Activated T-helper 2 cell treated with anti-CD3 and anti-CD28 coated beads, Interferon-gamma antibody, Interleukin-2, Interleukin-4, amounts not matched to agents 10 μg/mL and 5 μg/mL and 100 μg/mL, durations not matched to agents 14 hours and 24 hours and 36 hours (primary cell): ENCODE measurements at places on chromosomes 7 and 10.

DNA sequence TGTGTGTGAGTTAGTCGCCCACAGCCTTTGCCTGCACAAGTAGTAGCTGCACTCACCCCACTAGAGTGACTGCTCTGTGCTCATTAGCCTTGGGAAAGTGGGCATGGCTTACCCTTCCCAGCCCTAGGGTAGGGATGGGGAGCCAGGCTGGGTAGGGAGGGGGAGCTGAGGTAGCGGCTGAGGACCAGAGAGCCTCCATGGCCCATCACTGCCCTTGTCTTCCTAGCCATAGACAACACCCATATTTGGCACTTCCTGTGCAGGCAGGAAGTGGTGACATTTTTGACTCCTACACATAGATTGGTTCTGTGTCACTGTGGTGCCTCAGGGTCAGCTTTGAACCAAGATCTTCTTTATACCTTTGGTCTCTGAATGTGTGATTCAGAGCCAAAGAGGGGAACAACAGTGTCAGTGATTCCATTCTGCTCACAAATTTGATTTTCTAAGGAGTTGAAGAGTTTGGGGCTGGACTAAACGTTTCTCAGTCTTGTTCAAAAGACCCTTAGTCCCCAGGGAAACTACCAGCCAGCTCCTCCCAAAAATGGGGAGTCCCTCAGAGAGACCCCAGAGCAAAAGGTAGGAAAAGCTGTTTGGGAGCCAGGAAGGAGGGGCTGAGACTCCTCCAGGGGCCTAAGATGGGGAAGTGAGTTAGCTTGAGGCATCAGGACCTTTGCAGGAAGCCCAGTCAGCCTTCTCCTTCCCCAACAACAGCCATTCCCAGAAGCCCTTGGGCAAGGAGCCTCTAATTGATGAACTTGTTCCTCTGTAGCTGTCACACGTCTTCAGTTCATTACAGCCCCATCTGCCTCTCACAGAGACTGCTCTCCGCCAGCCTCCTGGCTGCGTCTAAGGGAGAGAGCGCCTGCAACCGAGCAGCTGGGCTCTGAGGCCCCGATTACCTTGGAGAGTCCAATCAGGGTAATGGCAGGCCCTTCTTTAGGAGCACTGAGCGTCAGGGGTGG, 135.0 kb downstream of the CDH23 start:
- peak; percentile 16 for DNase-seq

- DNase-seq, result no peak
Observed at GRCh38 chr10:37003126-37003525, 122.3 kb upstream of the ANKRD30A start.

DNA sequence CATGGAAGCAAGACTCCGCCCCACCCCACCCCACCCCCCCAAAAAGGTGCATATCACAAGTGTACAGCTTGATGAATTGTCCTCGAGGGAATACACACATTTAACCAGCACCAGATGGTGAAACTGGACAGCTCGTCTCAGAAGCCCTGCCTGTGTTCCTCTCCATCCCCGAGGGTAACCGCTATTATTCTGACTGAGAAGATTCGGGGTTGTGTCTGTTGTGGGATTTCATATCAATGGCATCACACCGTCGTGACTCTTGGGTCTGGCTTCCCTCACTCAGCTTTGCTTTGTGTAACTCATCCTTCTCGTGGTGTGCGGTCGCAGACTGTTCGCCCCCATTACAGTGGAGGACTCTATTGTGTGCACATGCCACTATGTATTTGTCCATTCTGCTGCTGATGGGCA, 18.9 kb downstream of the PODXL start:
- no peak for DNase-seq

DNA sequence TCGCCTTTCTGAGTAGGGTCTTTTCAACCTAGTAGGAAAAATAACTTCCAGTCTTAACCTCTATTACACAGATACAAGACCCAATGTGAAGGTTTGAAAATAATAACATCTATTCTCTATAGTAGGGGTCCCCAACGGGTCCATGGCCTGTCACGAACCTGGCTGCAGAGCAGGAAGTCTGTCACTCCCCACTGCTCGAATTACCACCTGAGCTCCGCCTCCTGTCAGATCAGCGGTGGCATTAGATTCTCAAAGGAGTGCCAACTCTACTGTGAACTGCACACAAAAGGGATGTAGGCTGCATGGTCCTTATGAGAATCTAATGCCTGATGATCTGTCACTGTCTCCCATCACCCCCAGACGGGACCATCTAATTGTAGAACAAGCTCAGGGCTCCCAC, 7.4 kb downstream of the YWHAG start:
- DNase-seq, result no peak

GRCh38 chr7:140676306-140676705, 3.6 kb downstream of the ADCK2 start:
- DNase-seq, result no peak

DNA sequence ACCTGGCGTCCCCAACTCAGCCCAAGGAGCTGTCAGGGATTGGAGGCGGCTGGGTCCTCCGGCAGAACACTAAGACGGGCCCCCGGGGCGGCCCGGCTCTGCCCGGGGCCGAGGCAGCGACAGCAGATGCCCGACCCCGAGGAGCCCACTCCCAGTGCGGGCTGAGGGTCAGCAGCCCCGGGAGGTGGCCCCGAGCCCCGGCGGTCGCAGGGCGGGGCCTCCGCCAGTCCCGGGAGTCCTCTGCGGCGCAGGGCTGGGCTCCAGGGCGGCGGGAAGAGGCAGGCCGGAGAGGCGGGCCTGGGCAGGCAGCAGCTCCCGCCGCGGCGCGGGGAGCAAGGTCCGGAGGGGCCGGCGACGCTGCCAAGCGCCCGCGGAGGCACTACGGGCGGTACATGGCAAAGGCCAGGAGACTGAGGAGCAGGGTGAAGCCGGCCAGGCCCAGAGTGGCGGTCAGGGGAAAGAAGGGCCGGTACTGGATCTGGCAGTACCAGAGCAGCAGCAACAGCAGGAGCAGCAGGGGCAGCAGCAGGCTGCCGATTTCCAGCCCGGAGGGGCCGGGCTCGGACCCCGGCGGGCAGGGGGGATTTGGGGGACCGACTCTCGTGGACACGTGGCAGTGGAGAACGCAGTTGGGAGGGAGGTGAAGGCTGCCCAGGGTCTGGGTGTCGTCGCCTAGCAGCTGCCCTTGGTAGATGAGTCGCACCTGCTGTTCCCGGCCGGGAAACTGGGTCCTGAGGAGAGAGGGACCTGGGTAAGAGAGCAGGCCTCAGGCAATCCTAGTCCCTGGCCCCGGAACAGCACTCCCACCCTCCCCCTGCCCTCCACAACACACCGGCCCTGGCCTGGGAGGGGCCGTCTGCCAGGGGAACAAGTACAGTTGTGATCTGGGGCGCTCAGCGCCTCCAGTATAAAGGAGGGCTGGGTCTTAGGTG, 827 bp upstream of the FASTK start:
- DNase-seq, result no peak

DNA sequence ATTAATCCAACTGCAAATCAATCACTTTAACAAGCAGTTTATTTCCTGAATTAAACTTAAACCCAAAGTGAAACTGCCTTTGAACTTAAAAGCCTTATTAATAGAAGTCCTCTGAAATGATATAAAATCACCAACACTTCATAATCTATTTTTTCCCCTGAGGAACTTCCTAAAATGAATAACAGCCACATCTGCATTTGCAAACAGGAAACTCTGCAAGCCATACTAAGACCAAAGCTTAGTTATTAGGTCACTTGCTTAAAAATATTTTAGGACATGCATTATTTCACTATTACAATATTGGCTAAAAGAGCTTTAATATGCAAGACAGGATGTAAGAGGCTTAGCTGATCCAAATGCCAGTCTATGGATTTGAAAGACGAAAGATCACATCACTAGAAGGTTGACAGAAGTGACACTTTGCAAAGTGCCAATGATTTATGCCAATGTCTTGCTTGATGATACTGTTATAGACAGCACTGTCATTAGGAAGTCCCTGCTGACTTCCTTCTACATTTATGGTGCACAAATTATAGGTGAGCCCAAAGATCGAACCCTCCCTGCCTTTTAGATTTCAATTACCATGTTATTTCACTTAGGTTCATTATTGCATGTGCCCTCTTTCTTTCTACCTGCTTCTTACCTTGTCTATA, 99.9 kb upstream of the SKAP2 start:
- no peak for DNase-seq

GRCh38 chr7:117041007-117041406, 87.7 kb downstream of the ST7 start:
- no peak for DNase-seq

DNA sequence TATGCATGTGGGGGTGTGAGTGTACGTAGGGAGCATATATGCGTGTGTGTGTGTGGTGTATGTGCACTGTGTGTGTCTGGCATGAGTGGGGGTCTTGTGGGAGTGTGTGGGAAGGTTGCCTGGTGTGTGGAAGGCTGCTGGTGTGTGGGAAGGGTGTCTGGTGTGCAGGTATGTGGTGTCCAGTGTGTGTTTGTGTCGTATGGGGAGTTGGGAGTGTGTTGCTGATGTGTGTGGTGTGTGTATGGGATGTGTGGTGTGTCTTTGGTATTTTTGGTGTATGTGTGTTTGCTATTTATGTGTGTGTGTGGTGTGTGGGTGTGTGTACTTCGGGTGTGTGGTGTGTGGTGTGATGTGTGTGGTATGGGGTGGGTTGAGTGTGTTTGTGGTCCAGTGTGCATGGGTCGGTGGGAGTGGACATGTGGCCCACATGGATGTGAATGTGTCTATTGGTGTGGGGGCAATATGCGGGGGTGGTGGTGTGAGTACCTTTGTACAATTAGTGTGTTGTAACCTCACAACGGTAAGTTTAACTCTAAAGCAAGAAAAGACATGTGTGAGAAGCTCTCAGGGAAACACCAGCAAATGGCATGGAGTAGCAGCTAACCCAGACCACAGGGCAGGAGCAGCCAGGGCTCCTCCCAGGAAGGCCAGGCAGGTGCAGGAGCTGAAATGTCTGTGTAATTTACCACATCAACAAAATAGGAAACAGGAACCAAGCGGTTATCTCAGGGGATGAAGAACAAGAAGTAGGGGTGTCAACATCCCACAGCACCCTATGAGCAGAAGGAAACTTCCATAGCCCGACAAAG, 11.9 kb downstream of the ANTXRL start:
- DNase-seq, result no peak

GRCh38 chr10:71971769-71972555, 7.8 kb downstream of the CHST3 start:
- DNase-seq, result no peak

DNA sequence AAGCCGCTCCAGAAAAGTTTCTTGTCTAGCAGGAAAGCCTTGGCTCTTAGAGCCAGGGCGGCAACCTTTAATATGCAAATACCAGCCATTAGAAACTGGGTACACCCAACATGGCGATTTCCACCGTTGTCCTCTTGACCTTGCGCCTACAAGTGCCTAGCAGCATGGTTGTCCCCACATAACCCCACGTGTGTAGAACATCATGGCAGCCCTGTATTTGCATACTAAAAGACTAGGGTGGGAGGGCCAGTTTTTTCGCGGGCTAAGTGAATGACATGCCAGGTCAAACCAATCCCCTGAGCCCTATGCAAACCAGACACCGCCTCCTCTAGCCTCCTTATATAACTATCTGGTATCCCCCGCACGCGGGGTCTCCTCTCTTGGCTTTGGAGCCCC, 58.4 kb upstream of the FZD8 start:
- DNase-seq, result no peak

GRCh38 chr10:129035052-129035827, 431.8 kb upstream of the MGMT start:
- DNase-seq, result peak; percentile 73

DNA sequence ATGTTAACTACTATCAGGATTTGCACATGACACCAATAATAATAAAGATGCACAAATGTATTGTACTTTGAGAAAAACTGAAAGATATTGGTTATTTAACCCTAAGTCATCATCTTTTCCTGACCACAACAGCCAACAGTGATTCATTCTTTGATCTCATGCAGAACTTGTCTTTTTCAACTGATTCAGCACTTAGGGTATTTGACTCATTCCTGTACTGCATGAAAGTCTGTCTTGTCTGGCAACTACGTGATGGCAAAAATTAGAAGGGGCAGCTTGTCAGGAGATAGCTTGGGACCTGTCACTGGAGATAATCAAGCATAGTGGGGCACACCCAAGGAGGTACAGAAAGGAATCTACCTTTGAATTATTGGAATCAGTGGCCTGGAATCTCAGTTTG, 77.8 kb upstream of the LRRC17 start:
- DNase-seq, result no peak

DNA sequence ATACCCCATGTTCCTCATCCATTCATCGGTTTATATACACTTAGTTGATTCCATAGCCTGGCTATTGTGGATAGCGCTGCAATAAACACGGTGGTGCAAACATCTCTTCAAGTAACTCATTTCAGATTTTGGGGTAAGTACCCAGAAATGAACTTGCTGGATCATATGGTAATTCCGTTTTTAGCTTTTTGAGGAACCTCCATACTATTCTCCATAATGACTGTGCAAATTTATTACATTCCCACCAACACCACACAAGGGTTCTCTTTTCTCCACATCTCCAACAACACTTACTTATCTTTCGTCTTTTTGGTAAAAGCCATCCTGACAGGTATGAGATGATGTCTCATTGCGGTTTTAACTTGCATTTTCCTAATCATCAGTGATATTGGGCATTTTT, 3.7 kb downstream of the NPFFR1 start:
- no peak for DNase-seq

DNA sequence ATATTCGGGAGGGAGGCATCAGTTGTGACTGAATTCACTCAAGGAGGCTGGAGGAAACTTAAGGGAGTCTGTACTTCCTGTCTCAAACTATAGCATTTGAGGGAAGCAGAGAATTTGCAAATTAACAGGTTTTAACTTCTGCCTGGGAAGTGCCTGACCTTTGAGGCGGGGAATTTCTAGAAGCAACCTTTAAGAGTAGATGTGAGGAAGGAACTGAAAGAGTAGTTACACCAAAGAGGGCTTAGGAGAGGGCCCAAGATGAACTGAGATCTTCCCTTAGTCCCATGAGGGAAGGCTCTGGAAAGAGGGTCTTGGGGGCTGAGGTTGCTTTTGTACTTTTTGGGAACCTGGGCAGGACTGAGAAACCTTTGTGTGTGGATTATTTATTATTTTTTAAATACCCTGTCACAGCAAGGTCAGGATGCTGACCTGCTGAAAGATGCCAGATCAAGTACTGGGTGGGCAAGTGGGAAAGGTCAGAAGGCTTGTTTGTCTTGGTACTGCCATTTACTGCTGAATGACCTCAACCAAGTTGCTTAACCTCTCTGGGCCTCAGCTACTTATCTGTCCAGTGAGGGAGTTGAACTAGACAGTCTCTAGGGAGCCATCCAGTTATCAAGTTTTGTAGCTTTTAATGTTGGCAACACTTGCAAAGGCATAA, 2.4 kb downstream of the GPR158 start:
- DNase-seq, result no peak

GRCh38 chr7:140242057-140243031, 65.6 kb upstream of the KDM7A start:
- DNase-seq, result no peak

DNA sequence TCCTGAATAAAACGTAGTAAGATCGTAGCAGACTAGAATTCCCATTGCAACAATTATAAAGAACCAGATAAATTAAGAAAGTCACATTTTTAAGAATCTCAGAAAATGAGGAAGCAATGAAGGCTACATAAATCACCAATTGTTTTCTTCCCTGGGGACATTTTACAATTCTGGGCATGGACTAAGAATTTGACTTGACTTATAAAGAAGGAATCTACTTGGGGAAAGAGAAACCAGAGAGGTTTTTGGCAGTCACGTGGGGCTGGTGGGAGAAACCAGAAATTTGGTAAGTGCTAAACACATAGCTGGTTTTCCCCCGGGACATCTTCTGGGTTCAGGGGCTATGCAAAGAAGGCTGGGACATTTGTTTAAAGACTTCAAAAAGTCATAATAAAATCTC, 109.8 kb upstream of the IL6 start:
- DNase-seq, result no peak

GRCh38 chr10:18261063-18261610, 120.9 kb downstream of the CACNB2 start:
- no peak for DNase-seq

- DNase-seq, result no peak
Observed at GRCh38 chr7:144653449-144653848, 182.4 kb downstream of the TPK1 start.
